ENCODE measurements at places on chromosomes 4 and X. TPM values are rescaled to one million over a fixed set of nuclear protein-coding genes. Genes with fewer than 3 reads are reported as not detected.

CT47A1 gene
- total RNA-seq = not detected

PRDM8 gene
- total RNA-seq = 9.4 TPM

USP26 gene
- total RNA-seq = not detected

UXT gene
- 143 TPM for total RNA-seq

FATE1 gene
- not detected for total RNA-seq

TSPAN7 gene
- total RNA-seq = not detected

PLP1 gene
- not detected for total RNA-seq

RFC1 gene
- 51.6 TPM for total RNA-seq

LRP2BP gene
- 0.44 TPM for total RNA-seq

SMS gene
- 158 TPM for total RNA-seq

ARSD gene
- total RNA-seq = 13.8 TPM

ATOH1 gene
- not detected for total RNA-seq

GPR82 gene
- not detected for total RNA-seq

LPAR4 gene
- not detected for total RNA-seq

FAT4 gene
- 0.95 TPM for total RNA-seq

P2RY8 gene
- not detected for total RNA-seq

FREM3 gene
- total RNA-seq = not detected

MAGEH1 gene
- 2.7 TPM for total RNA-seq

ARHGAP4 gene
- total RNA-seq = 4.6 TPM

THAP9 gene
- 3.3 TPM for total RNA-seq

CENPE gene
- total RNA-seq = 17.3 TPM

Measured in PC-3 (cell line).